ENCODE measurements at places on chromosomes 5 and 9.

GRCh38 chr5:72129725-72130124 lies 22.4 kb downstream of the MAP1B start:
- no peak for DNase-seq

- no peak for DNase-seq
Measured at GRCh38 chr5:169946743-169947295, 33.5 kb downstream of the INSYN2B start.

DNA sequence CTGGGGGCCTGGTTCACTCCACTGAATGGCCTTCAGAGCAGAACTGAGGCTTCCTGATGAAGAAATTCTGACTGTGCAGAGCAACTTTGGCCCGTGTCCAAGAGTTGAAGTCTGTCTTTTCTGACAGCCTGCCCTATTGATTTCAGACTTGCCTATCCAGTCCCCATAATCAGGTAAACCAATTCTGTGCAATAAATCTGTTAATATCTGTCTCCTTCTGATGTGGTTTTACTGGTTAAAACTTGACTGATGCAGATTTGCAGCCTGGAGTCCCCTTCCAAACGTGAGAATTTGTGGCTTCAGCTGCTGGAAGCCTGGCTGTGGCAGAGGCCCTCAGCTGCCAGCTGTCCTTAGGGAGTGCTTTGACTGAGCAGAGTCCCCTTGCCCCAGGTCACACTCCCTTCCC lies 283.9 kb upstream of the ANKRD55 start:
- DNase-seq: peak; percentile 18

- DNase-seq: no peak
Measured at GRCh38 chr9:133002147-133003070, 23.9 kb downstream of the GFI1B start.

DNA sequence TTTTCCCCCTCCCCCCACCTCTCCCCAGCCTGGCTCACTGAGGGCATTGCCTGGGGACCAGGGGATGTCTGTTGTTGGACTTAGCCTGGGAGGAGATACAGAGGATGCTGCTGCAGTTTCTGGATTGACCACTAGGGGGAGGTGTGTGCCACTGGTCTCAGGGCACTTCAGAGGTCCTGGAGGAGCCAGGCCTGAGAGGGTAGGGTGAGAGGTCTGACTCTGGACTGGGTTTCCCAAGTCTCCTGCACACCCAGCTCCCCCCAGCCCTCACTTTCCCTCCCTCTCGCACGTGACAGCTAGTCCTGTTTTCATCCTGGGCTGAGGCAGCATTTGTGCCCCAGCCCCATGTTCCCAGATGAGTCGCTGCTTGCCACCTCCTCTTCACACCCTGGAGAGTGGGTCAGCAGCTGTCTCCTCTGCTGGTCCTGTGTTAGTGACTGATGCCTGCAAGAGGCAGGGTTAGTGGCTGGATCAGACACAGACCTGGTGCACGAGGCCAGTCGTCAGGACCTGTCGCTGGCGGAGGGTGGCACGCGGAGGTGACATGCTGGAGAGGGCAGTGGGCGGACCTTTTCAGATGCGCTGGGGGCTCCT lies 4.4 kb downstream of the IL3 start:
- DNase-seq: peak; percentile 58
